ENCODE measurements at places on chromosomes 7 and 10. TPM values are rescaled to one million over a fixed set of nuclear protein-coding genes. Genes with fewer than 3 reads are reported as not detected.

Gene GIMAP1
- total RNA-seq: 24.5 TPM

Gene CYP2C8
- total RNA-seq: under 0.01 TPM

Gene MRLN
- total RNA-seq: not detected

Gene OR2A7
- total RNA-seq: under 0.01 TPM

Gene LIPM
- total RNA-seq: not detected

Gene BHLHA15
- total RNA-seq: 0.51 TPM

Data from dermis microvascular lymphatic vessel endothelial cell (primary cell).